ENCODE measurements at places on chromosomes 12 and 14.

- DNase-seq = no peak
These were observed 205.1 kb upstream of the GZMB start for GRCh38 chr14:24838945-24839616.

DNA sequence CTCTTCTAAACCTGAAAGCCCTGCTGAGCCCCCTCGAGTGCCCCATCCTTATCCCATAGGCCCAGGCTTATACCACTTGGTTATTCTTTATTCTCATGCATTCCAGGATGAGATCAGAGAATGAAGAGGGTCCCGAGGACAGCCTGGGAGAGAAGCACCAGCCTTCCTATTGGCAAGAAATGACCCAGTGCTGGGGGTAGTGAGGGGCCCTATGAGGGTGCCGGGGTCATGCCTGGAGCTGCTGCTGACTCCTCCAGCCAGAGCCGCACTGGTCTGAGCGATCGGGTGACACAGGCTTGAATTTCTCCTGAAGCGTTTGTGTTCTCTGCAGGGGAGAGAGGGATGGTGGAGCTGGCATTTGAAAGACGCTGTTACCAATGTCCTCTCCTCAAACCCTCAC lies 18.1 kb downstream of the MORN3 start:
- no peak for DNase-seq

DNA sequence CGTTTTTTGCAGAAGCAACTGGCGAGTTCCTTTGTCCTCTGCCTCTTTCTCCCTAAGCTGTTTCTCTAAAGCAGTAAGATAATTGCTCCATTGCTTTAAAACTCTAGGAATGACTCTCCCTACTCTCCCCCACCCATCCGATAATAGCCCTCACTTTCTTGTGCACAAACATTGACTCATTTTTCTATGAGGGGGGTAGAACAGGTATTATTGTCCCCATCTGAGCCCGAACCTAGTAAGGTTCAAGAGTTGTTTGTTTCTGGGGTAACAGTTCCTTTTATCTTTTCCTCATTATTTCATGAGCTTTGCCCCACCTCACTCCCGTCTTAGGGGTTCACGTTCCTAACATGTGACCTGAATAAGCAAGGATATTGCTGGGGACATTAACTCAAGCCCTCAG lies 190.6 kb downstream of the EMP1 start:
- no peak for DNase-seq

- no peak for DNase-seq
These were observed 11.4 kb downstream of the ANKRD9 start for GRCh38 chr14:102497998-102498677.

DNA sequence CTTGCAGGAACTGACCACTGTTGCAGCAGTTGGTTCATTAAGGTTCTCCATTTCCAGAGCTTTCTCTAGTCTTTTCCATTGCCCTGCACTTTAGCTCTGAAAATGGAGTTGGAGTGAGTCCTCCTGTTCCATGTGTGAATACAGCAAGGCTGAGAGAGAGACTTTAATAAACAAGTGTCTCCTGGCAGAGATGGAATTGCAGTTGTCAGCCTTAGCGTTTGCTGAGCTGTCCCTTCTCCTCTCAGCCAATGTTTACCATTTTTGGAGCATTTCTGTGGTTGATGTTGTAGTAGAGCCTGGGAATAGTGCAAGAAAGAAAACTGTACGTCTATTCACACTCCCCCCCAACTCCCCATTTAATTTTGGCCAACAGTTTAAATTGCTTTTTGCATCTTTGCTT lies 7.5 kb upstream of the MANSC4 start:
- no peak for DNase-seq

DNA sequence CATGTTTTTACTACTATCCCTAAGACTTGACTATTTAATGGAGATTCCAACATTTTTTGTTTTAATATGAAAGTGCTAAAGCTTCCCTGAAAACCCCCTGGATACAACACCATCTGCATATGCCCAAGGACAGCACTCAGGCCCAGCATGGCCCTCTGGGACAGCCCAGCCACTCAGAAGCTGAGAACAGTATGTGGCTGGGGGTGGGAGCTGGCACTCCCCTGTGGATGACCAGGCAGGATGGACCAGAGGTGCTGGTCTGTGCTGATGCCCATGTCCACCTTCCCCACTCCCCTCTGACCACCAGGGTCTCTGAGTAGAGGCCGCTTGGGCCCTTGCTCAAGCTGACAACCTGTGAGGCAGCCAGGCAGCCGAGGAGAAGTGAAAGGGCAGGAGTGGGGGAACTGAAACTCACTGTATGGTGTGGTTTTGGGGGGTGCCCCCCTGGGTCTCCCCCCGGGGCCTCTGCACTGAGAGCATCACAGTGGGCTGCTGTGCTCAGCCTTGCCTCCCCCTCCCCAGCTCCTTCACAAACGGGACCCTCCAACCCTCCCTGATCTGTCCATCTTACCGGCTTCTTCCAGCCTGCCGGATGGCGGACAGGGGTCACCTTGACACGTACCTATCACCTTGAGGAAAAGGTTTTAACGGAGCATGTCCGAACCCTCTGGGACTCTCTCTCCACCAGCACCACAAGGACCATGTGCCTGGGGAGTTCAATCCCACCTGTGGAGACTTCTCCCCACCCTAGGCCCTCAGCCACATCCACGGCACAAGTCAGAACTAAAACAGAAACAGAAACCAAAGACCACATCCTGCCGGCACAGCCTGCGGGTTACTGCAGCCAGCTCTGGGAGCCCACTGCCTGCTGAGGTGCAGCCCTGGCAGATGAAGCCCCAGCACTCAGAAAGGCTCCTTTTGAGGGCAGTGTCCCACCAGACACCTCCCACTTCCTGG lies at the start of gene TMEM229B:
Gene TMEM229B, minus strand, starts transcription at position 785 of the 957 bp plus-strand sequence. CDS start 14,798 bp downstream, outside the sequence.
- DNase-seq = peak; percentile 92

- DNase-seq = no peak
These were observed 106.4 kb upstream of the TBX5 start for GRCh38 chr12:114512351-114512750.

GRCh38 chr14:60008042-60008441 lies 83.7 kb upstream of the PCNX4 start:
- DNase-seq = no peak

DNA sequence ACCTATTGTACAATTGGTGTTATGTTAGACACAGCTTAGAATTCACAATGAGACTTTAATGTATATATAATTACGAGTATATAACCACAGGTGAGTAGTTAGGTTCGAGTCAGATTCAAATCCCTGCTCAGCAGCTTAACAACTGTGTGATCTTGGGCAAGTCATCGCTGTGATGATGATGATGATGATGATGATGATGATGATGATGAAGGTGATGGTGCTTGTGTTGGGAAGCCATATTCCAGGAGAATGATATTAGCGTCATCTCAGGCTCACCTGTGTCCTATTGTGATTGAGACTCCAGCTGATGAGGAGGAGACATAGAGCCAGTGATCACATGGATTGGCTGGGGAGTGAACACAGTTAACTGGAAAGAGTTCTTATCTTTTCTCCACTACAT lies 16.5 kb downstream of the RFX4 start:
- DNase-seq = no peak

- no peak for DNase-seq
These were observed 10.0 kb downstream of the SPRING1 start for GRCh38 chr12:116727891-116728290.
